ENCODE measurements at places on chromosomes 7 and 10. TPM values are rescaled to one million over a fixed set of nuclear protein-coding genes. Genes with fewer than 3 reads are reported as not detected.

- no peaks in the 10 kb centered on the region for H3K36me3 ChIP-seq
- no peak overlapping the region for H3K4me3 ChIP-seq
- no peaks in the 10 kb centered on the region for H3K4me1 ChIP-seq
- no peaks in the 10 kb centered on the region for H3K27me3 ChIP-seq
- no peak overlapping the region for H3K27ac ChIP-seq
Observed at GRCh38 chr7:85664341-85664740, 477.5 kb upstream of the SEMA3D start.

DNA sequence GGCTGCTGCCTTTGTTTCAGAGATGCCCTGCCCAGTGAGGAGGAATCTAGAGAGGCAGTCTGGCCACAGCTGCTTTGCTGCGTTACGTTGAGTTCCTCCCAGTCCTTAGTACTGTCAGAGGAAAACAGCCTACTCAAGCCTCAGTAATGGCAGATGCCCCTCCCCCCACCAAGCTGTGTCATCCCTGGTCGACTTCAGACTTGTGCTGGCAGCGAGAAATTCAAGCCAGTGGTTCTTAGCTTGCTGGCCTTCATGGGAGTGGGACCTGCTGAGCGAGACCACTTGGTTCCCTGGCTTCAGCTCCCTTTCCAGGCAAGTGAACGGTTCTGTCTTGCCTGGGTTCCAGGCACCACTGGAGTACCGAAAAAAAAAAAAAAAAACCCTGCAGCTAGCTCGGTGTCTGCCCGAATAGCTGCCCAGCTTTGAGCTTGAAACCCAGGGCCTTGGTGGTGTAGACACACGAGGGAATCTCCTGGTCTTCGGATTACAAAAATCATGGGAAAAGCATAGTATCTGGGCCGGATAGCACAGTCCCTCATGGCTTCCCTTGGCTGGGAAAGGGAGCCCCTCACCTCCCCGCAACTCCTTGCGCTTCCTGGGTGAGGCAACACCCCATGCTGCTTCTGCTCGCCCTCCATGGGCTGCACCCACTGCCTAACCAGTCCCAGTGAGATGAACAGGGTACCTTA is 9.1 kb downstream of the SDHAF3 start:
- H3K36me3 ChIP-seq, result no peaks in the 10 kb centered on the region
- no peak for DNase-seq
- no peak overlapping the region for H3K27ac ChIP-seq
- no peaks in the 10 kb centered on the region for H3K27me3 ChIP-seq
- no peak overlapping the region for H3K4me3 ChIP-seq

GRCh38 chr10:122957474-122957873 is 3.4 kb upstream of the C10orf88 start:
- no peak overlapping the region for H3K27ac ChIP-seq
- peaks cover 22% of the 10 kb centered on the region for H3K36me3 ChIP-seq
- H3K27me3 ChIP-seq, result no peaks in the 10 kb centered on the region
- H3K4me3 ChIP-seq, result no peak overlapping the region
- no peak for DNase-seq
- no peaks in the 10 kb centered on the region for H3K4me1 ChIP-seq

GRCh38 chr7:119596651-119597050 is 676.3 kb upstream of the KCND2 start:
- DNase-seq, result no peak
- no peaks in the 10 kb centered on the region for H3K36me3 ChIP-seq

DNA sequence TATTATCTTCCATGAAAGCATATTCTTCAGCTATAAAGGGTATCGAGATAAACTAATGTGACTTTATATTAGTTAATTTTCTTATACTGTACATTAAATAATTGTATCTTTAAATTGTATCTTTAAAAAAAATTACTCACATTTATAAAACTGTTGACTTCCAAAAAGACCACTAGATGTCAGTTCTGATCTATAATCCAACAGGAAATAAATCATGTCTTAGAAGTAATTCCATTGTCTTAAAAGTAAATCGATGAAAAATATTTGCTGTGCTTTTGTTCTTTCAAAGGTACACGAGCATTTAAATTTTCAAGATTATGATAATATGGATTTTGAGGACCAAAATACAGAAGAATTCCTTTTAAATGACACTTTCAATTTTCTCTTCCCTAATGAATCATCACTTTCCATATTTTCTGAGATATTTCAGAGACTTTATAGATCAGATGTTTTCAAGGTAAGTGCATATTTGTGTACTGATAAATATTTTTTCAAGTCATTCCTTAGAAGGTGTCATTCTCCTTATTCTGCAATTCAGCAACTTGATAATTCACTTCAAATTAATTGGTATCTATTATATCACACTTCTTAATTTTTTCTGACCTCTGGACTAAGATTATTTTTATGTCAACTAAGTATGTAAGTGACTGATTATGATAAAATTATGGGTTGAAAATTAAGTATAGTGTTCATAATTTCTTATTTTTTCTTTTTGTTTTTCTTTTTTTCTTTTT is 138.5 kb downstream of the CPED1 start:
- H3K27ac ChIP-seq, result no peak overlapping the region
- no peak overlapping the region for H3K4me3 ChIP-seq
- H3K4me1 ChIP-seq, result no peaks in the 10 kb centered on the region
- H3K36me3 ChIP-seq, result no peaks in the 10 kb centered on the region

GRCh38 chr10:26970667-26971066 is 109.9 kb upstream of the ABI1 start:
- H3K36me3 ChIP-seq, result no peaks in the 10 kb centered on the region
- H3K4me3 ChIP-seq, result no peak overlapping the region
- no peak for DNase-seq
- no peaks in the 10 kb centered on the region for H3K4me1 ChIP-seq

GRCh38 chr10:131210181-131210580 is 101.3 kb downstream of the TCERG1L start:
- no peaks in the 10 kb centered on the region for H3K36me3 ChIP-seq
- H3K27ac ChIP-seq, result no peak overlapping the region
- DNase-seq, result no peak

The SFRP4 gene
- not detected for total RNA-seq

The GJD4 gene
- not detected for total RNA-seq

The ABCB1 gene
- 15.8 TPM for total RNA-seq

The NODAL gene
- total RNA-seq, result not detected

The NT5C3A gene
- total RNA-seq, result 77.7 TPM

The TRIM73 gene
- 1.7 TPM for total RNA-seq
